ENCODE measurements at places on chromosomes 11 and 22.

DNA sequence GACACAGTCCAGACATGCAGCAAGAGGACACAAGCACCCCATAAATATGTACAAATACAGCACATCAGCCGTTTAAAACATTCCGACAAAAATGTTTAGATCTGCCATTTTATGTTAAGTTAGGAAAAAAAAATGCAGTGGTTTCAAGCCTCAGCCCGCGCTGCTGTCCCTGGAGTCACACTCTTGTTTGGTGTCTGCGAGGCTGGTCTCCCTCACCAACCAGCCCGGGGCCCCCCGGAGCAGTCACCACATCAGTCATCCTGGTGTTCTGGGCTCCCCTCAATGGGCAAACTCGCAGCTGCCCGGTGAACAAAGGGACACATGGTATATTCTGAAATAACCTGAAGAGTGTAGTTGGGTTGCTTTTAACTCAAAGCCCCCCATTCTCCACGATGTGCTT is 1022.2 kb downstream of the BRD1 start:
- DNase-seq: no peak

GRCh38 chr11:59281177-59281576 is 68.5 kb upstream of the MPEG1 start:
- no peak for DNase-seq

DNA sequence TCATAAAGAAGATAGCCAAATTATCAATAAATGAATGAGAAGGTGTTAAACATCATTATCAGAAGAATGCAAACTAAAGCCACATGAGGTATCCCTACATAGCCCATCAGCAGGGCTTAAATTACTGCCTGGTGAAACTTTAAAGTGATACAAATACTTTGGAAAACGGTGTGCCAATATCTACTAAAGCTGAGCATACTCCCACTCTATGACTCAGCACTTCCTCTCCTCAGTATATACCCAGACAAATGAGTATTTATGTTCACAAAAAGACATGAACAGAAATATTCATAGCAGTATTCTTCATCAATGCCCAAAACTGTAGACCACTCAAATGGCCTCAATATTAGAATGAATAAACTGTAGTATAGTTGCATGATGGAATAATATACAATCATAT is 284.6 kb upstream of the ZC3H12C start:
- DNase-seq: no peak

- DNase-seq: no peak
These were observed 74.6 kb downstream of the AASDHPPT start for GRCh38 chr11:106152013-106152412.

- DNase-seq: no peak
These were observed 19.1 kb upstream of the APLNR start for GRCh38 chr11:57256119-57256518.

DNA sequence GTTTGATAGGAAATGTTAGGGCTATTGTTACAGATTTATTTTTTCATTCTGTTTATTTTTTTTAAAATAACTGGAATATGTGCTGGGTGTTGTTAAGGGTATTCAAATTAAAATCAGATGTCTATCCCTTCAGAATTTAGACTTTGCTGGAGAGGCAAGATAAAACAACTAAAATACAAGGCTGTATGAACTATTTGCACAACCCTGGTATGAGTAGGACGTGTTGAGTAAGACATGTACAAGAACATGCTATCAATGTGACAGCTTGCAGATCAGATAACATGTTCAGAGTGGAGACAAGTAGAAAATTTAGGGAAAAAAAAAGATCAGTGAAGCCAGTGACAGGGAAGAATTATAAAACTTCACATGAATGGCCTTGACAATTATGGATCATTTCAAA is 853.5 kb downstream of the METTL15 start:
- DNase-seq: no peak

- DNase-seq: no peak
These were observed 31.5 kb downstream of the CYP2R1 start for GRCh38 chr11:14860511-14860910.

DNA sequence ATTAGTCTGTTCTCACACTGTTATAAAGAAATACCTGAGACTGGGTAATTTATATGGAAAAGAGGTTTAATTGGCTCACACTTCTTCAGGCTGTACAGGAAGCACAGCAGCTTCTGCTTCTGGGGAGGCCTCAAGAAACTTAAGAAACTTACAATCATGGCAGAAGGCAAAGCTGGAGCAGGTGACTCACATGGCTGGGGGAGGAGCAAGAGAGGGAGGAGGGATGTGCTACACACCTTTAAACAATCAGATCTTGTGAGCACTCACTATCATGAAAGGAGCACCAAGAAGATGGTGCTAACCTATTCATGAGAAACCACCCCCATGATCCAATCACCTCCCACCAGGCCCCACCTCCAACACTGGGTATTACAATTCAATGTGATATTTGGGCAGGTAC is 381.6 kb downstream of the ETS1 start:
- no peak for DNase-seq

- DNase-seq: no peak
These were observed 172.9 kb upstream of the DDI1 start for GRCh38 chr11:103863497-103863896.

DNA sequence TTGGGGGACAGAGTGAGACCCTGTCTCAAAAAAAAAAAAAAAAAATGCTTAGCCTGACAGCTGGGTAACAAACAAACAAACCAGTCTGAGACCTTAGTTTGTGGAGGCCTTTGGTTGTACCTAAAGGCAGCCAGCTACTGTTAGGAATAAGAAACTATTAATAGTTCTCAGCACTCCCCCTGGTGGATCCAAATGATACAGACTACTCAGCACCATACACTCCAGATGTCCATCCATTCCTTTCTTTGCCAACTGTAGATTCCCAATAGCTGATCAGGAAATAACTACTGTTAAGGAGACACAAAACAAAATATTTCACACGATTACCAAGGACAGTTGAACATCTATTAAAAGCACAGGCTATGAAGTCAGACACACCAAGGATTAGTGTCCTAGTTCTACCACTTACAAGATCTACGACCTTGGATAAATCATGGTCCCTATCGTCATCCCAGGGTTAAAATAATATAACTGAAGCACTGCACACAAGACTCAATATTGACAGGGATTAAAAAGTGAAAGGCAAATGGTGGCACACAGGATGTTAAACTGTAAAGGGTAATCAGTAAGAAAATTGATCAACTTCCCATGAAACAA is 17.2 kb downstream of the CLDN25 start:
- DNase-seq: no peak

DNA sequence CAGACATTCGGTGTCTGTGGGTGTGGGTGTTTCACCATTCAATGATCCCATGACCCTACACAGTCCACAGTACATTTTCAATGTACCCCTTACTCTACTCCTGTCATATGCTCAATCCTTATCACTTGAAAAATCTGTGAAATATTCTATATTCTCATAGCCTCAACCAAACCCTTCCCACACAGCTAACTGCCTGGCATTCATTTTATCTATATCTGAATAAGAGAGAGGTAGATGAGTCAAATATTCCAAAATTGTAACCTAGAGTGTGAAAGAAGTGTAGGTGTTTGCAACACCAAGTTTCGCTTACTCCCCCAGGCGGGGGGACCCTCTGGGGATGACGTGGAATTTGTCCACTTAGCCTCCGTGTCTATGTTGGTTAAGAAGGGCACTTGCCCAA is 354.8 kb downstream of the ETS1 start:
- DNase-seq: no peak

Measured in CD4-positive, alpha-beta T cell (primary cell).